Stimulated activated CD4-positive, alpha-beta T cell treated with anti-CD3 and anti-CD28 coated beads, Interleukin-1b, Interleukin-23, amount 100 ng/mL, for 24 hours (primary cell): ENCODE measurements at places on chromosomes 1 and 21.

- DNase-seq, result no peak
Observed at GRCh38 chr1:66231681-66232463, 302.1 kb upstream of the SGIP1 start.

DNA sequence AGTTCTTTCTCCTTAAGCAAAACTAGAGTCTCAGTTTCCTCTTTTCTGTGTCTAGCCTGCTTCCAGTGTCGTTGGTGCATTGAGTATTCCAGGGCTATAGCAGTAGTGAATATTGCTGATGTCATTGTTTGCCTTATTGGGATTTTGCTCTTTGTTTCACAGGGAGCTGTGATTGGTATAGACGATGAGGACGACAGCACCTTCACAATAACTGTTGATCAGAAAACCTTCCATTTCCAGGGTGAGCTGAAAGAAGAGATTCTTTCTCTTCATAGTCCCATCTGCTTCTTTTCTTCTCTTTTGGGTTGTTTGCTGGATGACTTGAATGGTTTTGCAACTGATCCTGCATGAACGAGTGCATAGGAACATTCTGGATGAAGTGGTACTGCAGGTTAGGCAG lies 52.4 kb downstream of the OSBPL9 start:
- no peak for DNase-seq

DNA sequence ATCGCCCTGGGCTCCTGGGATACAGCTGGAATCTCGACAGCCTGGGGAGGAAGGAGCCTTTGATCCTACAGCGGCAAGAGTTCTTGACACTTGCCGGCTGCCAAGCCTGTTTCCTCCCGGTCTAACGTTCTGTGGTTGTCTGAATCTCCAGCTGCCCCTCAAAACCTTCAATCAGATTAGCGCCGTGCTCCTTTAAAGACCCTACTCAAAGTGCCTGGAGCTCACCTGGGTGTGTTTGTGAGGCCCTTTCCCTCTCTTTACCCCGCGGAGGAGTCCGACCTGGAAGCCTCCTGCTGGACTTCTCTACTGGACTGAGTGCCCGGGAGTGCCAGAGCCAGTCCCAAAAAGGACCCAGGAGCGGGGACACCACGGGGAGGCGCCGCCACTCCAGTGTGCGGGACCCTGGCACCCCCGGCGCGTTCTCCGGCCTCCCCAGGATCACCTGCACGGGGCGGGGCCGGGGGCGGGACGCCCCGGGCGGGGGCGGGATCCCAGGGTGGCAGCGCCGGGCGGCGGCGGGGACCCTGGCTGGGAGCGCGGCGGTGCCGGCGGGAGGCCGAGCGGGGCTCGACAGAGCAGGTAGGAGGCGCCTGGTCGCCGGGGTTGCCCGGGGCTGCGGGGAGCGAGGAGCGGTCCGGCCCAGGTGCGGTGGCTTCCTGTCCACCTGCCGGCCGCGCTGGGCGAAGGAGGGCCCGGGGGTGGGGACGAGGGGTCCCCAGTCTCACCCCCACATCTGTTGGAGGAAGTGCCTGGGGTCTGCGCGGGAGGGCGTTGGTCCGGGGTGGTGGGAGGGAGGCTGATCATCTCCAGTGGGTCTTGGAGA lies at the start of gene NCMAP:
Gene NCMAP, plus strand, starts transcription at position 497 of the 823 bp plus-strand sequence. CDS start 39,344 bp downstream, outside the sequence.
- DNase-seq, result no peak

DNA sequence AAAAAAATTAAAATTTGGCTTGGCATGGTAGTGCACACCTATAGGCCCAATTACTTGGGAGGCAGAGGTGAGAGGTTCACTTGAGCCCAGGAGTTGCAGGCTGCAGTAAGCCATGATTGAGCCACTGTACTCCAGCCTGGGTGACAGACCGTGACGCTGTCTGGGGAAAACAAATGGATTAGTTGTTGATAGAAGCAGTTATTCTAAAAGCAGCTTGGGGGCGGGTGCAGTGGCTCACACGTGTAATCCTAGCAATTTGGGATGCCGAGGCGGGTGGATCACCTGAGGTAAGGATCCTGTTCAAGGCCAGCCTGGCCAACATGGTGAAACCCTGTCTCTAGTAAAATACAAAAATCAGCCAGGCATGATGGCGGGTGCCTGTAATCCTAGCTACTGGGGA lies 40.3 kb downstream of the KIF1B start:
- DNase-seq, result no peak

- no peak for DNase-seq
Observed at GRCh38 chr1:193569096-193569982, 382.9 kb upstream of the B3GALT2 start.

DNA sequence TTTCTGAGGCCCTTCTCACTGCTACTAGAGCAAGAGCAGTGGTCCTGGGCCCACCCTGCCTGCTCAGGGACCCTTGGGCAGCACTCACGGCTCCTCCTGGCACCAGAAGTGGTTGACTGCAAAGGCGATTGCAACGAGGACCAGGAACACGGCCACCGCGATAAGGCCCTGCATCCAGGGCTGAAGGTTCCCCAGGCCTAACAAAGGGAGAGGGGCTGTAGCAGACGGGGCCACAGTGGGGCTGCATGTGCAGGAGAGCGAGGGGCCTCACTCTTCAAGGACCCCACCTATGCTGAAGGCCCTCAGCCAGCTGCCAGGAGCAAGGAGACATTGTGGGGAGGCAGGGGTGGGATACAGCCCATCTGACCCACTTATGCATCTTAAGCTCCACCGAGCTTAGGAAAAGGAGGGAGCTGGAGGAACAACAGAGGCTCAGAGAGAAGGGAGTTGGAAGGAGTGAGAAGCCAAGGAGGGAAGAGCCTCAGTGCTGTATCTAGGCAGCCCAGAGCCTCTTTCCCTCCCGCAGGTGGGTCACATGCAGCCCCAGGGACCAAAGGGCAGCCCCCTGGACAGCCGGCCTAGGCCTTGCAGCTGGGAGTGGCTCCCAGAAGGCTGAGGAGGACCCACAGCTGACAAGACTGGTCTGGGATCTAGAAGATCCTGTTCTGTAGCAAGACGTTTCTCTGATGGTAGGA lies 2.5 kb downstream of the PDZK1IP1 start:
- no peak for DNase-seq

DNA sequence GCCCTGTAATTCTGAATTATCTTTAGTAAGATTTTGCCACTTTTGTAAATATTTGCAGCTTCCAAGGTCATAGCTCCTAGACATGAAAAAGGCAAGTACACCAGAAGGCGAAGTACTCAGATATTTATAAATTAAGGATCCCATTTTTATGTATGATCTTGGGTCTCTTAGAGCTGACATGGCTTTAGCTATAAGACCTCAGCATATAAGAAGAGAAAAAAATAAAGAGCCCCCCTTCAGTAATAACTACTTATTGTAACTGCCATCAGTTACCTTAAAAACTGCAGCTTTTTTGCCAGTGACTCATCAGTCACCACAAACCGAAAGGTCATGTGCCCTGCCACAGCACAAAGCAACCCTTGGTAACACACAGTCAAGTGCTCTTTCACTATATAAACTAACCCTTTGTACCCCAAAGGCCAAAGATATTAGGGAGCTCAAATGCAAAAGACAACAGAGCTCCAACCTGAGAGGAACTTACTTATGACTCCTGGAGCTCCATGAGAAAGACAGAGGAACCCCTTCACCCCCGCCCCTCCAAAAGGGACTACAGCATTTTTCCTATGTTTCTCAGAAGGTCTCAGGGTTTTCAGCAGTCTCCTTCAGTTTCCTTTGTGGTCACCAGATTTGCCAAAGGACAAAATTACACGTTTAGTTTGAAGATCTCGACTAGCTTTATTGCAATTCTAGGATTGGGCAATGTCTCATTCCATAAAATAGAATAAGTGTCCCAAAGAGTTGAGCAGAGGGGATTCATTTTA lies 219.8 kb upstream of the DUSP10 start:
- DNase-seq, result no peak

DNA sequence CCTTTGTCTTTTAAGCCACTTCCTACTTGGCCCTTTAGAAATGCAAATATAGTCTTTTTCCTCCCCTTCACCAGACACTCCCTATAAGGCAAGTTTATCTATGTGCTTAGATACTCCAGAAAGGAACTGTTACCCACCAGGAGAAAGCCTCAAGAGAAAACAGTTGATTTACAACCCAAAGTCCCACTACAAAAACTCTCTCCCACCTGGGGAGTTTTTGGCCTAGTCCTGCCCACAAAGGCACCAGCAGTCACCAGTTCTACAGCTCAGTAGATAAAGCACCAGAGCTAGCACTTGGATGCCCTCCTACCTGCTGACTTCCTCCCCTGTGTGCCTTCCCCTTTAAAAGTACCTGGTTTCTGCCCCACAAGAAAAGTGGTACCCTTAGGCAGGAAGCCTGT lies 27.7 kb upstream of the HAO2 start:
- no peak for DNase-seq

DNA sequence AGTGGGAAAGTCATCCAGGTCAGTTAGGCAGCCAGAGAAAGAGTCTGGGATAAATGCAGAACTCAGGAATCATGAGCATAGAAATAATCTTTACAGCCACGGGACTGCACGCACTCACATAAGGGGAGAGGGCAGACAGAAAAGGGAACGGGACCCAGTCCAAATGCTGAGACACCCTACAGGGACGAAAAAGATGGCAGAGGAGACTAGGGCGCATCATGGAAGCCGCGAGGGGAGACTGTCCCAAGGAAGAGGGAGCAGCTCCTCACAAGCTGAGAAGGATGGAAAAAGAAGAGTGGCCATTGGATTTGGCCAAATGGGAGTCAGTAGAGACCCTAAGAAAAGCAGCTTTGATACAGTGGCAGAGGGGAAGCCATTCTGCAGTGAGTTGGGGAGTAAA lies 102.9 kb upstream of the TLR5 start:
- DNase-seq, result no peak

GRCh38 chr1:116287341-116288200 lies 85.5 kb upstream of the ATP1A1 start:
- no peak for DNase-seq

DNA sequence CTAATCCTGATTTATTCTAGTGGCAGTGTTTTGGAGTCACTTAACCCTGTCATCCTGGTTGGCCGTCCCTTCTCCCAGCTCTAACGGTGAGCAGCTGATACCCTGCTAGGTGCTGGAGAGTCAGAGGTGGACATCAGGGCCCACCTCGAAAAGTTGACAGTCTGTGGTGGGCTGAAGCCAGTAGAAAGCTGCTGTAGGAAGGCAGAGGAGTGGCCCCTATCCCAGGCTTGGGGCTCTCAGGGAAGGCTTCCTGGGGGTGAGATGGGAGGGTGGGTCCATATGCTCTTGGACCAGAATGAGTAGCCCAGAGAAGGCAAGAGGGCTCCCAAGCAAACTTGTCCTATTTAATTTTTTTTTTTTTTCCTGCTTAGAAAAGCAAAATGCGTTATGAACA lies 475 bp upstream of the RPL5 start:
- DNase-seq, result no peak

- DNase-seq, result no peak
Observed at GRCh38 chr1:156214024-156214748, 1.4 kb downstream of the PMF1 start.

DNA sequence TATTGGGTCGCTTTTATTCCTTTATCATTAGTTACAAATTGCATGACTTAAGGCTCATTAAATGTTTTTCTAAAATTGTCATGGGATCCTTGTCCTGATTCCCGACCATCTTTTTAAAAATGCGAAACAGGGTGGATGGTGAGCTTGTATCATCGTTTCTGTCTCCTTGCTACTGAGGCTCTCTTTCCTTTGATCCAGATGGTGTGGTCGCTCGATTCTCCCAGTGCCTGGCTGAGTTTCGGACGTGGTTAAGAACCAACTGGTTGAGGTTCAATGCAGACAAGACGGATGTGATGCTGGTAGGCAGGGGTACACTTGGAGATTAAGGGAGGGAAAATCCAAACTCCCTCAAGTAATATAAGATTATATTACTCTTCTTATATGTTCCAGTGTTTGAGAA lies 1.2 kb downstream of the MIER1 start:
- DNase-seq, result no peak

GRCh38 chr1:84907095-84907827 lies 14.3 kb upstream of the LPAR3 start:
- no peak for DNase-seq

- no peak for DNase-seq
Observed at GRCh38 chr1:225811622-225812487, 1.9 kb downstream of the EPHX1 start.

- no peak for DNase-seq
Observed at GRCh38 chr1:53454019-53454418, 5.2 kb upstream of the DMRTB1 start.

DNA sequence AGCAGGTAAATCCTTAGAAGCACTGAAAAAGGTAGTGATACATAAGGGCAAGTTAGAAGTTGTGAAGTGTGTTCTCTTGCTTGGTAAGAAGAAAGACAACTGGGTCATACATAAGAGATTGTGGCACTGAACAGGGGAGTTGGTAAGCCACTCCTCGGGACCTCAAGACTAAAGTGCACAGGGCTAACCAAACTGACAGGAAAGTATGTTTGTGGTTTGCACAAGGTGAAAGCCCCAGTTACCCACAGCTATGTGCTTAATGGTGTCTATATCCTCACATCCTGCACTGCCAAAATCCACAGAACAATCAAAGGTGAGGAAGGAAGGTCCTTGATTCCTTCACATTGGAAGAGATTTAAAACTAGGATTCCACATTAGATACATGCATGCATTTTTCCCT lies 276.5 kb downstream of the DNM3 start:
- no peak for DNase-seq

DNA sequence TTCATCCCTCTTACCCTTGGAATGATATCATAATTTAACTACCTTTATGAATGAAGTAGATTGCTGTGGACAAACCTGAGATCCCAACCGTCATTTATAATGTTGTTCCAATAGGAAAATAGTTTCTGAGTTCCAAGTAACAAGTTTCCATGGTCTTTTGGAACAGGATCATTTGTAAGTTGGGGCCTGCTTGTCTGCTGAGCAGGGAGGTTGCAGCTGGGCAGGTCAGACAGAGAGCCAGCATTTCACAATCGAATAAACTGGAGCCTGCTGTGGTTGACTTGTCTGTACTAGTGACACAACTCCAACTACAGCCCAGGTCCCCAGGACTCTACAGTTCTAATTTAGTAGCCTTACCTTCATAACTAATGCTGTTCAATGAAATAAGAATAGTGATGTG lies 18.6 kb upstream of the RALGPS2 start:
- DNase-seq, result no peak

- DNase-seq, result no peak
Observed at GRCh38 chr21:41921021-41921420, 32.8 kb downstream of the C2CD2 start.

GRCh38 chr1:17892851-17893250 lies 137.7 kb downstream of the ACTL8 start:
- no peak for DNase-seq

- DNase-seq, result no peak
Observed at GRCh38 chr1:55560266-55560665, 345.1 kb upstream of the USP24 start.

GRCh38 chr1:7410156-7410555 lies 360.9 kb upstream of the VAMP3 start:
- DNase-seq, result no peak
